Retina (tissue), 1 donor: ENCODE measurements at places on chromosomes 16 and 17.
A peak's percentile ranks its signal among the peaks of the same experiment; 100 is the strongest.

- DNase-seq, result no peak
Observed at GRCh38 chr17:57605675-57606105, 139.4 kb downstream of the CCDC182 start.

DNA sequence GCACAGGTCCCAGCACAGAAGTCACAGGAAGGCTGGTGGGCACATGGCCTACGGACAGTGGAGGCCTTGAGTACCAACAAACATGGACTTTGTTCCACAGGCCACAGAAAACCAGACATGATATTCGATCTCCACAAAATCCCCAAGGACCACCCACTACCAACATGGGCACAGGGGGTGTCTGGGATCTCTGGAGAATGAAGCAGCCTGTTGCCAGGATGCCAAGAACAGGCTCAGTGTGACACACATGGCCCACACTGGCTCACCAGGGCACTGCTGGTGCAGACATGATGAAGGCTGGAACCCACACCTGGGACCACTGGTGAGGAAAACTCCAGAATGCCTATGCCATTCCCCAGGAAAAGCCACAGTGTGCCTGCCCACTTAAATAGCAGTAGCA, 120.2 kb downstream of the C16orf78 start:
- DNase-seq, result no peak

DNA sequence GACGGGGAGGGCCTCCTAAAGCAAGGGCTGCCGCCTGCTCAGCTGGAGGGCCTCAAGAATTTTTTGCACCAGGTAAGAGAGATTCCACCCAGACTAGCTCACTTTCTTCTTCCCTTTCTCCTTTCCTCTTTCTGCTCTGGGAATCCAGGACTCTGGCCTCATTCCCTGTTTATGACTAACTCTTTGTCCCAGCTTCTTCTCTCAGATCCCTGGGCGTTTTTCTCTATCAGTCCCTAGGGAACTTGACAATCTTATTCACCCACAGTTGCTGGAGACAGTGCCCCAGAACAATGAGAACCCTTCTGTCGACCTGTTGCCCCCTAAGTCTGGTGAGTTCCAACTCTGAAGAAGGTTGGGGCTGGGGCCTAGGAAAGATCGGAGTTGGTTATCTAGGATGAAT, 15.6 kb downstream of the CNTROB start:
- DNase-seq, result no peak

DNA sequence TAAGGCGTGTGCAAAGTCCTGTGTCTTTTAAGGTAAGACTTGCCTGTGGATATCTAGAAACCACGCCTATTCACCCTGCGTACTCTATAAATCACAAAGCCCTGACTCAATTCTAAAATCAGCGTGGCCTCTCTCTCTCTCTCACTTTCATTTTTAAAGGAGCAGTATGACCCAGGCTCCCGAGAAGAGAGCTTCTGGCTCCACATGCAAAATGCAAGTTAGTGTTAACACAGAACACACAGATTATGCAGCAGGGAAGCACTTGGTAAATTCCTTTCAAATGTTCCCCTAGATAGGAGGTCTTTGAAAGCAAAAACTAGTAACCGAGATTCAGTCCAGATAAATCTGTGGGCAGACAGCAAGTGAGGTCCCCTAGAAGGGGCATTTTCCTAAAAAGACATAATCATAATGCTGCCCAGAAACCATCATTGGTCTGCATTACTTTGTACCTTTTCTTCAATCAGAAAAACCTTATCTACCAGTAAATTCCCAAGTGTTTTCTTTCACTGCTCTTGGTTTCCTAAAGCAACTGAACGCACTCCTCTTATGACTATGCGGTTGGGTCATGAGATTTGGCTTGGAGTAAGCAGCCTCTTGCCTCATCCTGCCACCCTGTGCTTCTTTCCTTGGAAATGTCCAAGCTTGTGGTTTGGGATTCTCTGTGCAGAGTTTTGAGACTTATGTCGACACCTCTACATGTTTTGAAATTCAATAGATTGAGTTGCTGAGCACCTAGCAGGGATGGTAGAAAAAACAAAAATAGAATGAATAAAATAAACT, 31.7 kb upstream of the KCNJ2 start:
- DNase-seq, result peak; percentile 11

GRCh38 chr16:8623634-8624033, 2.1 kb downstream of the METTL22 start:
- no peak for DNase-seq

DNA sequence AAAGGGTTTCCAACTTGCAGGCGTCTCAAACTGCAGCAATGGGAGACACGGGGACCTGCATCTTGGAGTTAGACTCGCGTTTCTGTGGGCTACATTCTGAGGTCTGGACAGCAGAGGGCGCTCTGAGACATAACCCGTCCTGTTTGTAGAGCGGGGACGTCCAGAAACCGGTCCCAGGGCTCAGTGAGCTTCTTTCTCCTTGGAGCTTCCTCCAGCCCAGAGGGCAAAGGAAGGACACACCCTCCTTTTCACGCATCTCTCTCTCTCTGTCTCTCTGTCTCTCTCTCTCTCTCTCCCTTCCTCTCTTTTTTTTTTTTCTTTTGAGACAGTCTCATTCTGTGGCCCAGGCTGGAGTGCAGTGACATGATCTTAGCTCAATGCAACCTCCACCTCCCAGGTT, 19.8 kb downstream of the COX4I1 start:
- peak; percentile 83 for DNase-seq

DNA sequence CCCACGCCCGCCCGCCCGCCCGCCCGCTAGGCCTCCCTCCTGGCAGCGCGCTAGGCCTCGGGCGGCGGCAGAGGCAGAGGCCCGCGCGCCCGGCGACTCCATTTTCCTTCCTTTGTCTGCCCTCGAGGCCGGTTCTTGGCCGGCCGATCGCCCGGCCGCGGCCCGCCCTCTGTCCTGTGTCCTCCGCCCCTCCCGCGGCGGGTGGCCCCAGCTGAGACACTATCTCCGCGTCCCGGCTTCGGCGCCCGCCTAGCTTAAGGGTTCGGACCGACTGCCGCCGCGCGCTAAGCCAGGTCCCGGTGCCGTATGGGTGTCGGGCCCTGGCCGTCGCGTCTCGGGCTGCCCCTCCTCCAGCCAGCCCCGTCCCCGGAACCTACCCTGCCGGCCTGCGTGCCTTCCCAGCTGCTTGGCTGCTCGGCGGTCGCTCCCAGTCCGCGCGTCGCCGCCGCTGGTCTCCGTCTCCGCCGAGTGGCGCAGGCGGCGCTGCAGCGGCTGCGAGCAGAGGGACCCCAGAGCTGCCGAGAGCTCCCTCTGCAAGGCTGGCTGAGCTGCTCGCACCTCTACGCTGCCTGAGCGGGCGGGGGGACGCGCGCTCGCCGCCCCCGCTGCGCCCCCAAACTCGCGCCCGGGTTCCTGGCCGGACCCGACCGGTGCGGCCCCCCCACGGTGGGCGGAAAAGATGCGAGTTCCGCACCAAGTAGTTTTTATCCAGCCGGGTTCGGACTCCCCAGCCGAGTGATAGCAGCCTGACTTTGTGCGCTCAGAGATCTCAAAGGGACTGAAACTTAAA, 787 bp downstream of the CTCF start:
- peak; percentile 91 for DNase-seq

GRCh38 chr16:10616756-10617640, 36.6 kb upstream of the EMP2 start:
- peak; percentile 34 for DNase-seq

DNA sequence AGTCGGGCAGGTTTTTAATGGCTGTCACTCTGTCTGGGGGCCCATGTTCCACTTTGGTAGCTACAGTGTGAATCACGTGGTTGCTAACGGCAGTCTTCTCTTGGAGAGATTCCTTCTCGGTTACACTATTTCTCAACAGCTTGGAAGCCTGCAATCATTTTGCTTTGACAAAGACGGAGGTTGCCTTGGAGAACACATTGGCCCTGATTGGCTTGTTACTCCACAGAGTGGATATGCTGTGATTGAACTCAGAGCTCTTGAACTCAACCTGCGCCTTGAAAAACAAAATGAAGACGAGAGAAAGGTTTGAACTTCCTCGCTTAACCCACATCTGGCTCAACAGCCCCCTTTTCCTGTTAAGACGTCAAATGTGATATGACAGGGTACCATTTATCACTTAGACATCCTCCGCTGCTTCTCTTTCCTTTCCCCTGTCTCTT, 218.9 kb downstream of the MAF start:
- DNase-seq, result peak; percentile 27

GRCh38 chr16:8959921-8960787, 3.6 kb downstream of the USP7 start:
- no peak for DNase-seq
